Erythroblast (primary cell): ENCODE measurements at places on chromosomes 2 and 18.
A peak's percentile ranks its signal among the peaks of the same experiment; 100 is the strongest.

- no peak for DNase-seq
Observed at GRCh38 chr2:237073552-237073951, 12.1 kb upstream of the COPS8 start.

DNA sequence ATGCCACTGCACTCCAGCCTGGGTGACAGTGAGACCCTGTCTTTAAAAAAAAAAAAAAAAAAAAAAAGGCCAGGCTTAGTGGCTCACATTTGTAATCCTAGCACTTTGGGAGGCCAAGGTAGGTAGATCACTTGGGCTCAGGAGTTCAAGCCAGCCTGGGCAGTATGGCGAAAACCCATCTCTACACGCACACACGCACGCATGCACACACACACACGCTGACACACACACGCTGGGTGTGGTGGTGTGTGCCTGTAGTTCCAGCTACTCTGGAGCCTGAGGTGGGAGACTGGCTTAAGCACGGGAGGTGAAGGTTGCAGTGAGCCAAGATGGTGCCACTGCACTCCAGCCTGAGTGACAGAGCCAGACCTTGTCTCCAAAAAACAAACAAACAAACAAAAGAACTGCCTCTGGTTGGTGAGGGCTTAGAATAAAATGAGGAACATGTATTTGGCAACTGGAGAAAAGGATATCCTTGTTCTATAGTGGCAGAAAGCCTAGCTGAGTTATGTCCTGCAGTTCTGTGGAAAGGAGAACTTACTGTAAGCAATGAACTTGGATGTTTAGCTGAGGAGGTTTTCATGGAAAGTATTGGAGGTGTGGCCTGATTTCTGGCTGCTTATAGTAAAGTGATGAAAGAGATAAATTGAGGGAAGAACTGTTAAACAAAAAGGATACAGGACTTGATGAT lies 34.0 kb downstream of the HAT1 start:
- DNase-seq: peak; percentile 5

DNA sequence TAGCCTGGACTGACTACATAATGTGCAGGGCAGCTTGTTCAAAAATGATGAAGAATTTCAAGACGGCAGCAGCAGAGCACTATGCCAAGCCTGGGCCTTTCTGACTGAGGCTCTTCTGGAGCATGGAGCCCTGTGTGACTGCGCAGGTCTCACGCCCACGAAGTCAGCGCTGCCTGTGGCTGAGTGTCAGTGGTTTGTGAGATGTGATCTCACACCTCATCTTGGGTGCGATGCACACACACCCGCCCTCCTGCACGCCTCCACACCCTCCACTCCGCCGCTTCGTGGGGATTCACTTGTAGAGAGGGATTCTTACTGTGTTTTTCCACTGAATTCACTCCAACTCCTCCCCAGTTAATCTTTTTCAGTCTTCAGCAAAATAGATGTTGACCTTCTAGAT lies 103.9 kb downstream of the VIT start:
- no peak for DNase-seq

DNA sequence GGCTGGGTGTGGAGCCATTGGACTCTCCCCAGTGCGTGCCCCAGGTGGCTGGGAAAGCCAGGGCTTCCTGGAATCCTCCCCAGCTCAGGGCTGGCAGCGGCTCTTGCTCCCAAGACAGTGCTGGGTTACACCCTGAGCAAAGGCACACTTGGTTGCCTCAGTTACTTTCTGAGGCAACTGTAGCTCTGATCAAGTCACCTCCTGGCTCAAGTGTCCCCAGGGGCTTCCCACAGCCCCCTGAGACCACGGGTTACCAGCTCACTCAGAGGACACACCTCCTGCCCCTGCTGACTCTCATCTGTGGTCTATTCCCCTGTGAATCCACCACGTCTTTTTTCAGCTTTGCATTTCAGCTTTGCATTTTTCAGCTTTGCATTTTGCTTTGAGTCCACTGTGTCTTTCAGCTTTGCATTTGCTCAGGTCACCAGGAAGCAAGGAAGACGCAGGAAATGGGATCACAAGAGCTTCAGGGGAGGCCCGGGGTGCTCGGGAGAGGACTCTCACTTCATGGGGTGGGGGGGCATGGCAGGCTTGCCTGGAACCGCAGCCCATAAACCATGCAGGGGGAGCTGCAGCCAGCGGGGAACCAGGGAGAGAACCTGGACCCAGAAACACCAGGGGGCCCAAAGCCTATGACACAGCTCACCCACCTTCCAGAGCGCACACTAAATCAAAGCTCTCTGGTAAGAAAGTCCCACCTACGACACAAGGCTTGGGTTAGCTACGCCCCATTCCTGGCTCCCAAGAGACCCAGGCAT lies 138.0 kb upstream of the ASB18 start:
- DNase-seq: no peak

GRCh38 chr2:189581354-189582139 lies 961 bp upstream of the SLC40A1 start:
- peak; percentile 98 for DNase-seq

GRCh38 chr2:6069381-6069780 lies 377.2 kb downstream of the SOX11 start:
- DNase-seq: no peak

- DNase-seq: no peak
Observed at GRCh38 chr2:219687882-219688559, 60.6 kb downstream of the SLC4A3 start.

GRCh38 chr2:98374958-98375570 lies 28.8 kb downstream of the CNGA3 start:
- no peak for DNase-seq

GRCh38 chr2:230893841-230894781 lies 29.4 kb downstream of the ITM2C start:
- no peak for DNase-seq

- no peak for DNase-seq
Observed at GRCh38 chr18:73717570-73717969, 430.1 kb downstream of the FBXO15 start.

GRCh38 chr18:13606604-13607254 lies 119.6 kb downstream of the FAM210A start:
- no peak for DNase-seq

DNA sequence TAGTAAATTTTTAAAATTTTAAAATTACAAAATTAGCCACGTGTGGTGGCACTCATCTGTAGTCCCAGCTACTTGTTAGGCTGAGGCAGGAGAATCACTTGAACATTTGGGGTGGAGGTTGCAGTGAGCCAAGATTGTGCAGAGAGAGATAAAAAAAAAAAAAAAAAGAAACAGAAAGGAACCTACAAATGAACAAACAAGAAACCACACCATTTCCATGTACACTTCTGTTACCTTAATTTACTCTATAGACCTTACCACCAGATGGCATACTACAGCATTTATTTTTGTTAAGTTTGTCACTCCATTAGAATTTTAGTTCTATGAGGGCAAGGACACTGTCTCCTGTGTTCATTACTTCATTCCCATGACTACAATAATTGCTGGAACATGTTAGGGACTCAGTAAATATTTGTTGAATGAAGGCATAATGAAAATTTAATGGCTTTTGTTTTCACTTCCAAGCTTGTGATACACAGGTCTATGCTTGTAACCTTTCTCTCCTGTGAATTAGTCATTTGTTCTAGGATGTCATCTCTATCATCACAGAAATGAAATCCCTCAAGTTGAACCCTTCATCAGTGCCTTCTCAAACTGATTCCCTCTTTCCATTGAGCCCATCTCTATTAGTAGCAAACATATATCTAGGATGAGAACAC lies 76.0 kb downstream of the ARHGAP15 start:
- peak; percentile 19 for DNase-seq

- DNase-seq: no peak
Observed at GRCh38 chr2:15142069-15142689, 419.0 kb downstream of the NBAS start.

DNA sequence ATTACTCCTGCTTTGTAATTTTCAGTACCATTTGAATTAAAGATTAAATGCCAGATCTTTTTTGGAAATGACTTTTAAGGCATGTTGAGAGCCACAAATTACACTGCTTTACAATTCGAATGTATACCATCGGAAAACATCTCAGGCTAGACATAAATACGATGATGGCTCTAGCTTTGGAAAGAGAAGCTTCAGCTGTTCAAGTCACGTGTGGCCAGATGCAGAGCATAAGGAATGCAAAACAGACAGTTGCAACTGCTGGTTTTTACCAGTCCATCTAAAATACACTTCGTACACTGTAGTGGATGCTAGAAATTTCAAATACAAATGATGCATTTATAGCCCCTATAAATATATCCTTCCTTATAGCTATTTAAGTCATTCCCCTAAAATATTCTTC lies 8.0 kb downstream of the ZNF516 start:
- no peak for DNase-seq

DNA sequence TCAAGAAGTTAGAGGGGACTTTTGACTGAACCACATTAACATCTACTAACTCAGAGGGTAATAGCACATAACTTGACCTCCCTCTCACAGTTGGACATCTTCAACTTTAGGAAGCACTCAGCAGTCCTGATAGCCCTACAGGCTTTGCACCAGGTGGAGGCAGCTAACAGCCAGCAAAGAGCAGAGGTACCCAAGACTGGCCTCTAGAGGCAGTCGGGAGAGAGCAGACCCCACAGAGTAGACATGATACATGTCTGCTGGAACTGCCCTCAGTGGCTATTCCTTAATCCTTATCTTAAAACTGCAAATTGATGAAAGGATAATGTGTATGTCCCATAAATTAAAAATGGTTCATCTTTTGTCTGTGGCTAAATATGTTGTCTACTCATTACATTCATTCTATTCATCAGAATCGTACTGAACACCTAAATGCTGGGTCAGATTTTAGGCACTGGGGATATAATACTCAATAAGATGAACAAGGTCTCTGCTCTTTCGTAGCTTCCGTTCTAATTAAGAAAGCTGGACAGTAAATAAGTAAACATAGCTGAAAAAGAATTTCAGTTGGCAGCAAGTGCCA lies 49.8 kb downstream of the CAB39 start:
- peak; percentile 56 for DNase-seq

DNA sequence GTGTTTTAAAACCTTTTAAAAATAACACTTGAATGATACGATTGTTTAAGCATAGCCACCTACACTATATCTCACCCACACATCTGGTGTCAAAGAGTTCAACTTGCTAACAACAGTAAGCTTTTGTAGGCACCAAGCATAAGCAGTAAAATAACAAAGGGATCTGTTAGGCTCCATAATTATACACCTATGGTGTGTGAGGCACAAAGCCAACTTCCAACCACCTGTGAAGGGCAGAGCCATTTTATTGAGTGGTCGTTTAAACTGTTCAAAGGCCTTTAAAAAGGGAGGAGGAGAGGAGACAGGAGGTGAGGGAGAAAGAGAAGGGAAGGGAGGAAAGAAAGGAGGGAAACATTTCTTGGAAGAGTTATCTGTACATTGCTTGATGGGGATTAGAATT lies 27.9 kb downstream of the NEMP2 start:
- DNase-seq: no peak

- DNase-seq: no peak
Observed at GRCh38 chr2:43010438-43011157, 215.8 kb downstream of the ZFP36L2 start.

DNA sequence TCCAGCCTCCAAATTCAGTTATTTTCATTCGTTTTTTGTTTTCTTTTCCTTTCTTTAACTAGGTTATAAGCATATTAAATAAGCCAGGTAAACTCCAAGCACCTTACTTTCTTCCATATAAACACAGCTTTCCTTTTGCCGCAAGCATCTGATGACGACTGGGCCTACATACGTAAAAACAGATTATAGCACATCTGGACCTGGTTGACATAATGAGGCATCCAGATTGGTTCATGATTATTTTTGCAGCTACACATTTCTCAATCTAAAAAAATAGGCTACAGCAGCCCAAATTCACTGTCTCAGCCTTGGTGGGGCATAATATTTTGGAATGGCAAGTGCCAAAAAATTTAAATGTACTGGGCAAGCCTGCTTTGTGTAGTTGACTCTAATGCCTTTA lies 7.7 kb downstream of the CYP1B1 start:
- DNase-seq: no peak

- peak; percentile 17 for DNase-seq
Observed at GRCh38 chr2:197927994-197928393, 123.6 kb downstream of the PLCL1 start.

- no peak for DNase-seq
Observed at GRCh38 chr2:226477221-226478108, 322.2 kb downstream of the IRS1 start.

GRCh38 chr2:98315957-98316356 lies 30.3 kb upstream of the CNGA3 start:
- DNase-seq: no peak

GRCh38 chr2:225456619-225457260 lies 57.2 kb downstream of the NYAP2 start:
- DNase-seq: no peak

DNA sequence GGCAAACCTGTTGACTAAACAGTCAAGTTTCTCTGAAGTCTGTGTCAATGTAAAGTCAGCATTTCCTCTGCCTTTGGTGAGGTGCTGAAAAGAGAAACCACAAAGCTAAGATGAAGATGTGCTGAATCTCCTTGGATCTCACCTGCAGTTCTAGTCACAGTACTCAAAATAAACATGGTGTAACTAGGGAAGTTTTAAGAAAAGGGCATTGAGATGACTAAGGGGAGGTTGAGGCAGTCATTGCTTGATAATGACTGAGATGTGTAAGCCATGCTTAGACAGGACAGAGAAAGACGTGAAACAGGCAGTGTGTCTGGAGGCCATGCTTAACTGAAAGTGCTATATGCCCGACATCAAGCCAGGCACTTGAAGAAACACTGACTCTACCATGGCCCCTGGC lies 1010.0 kb upstream of the CELF4 start:
- DNase-seq: no peak

- no peak for DNase-seq
Observed at GRCh38 chr18:75360215-75360614, 67.3 kb downstream of the SMIM21 start.

- DNase-seq: no peak
Observed at GRCh38 chr2:117738991-117739839, 75.3 kb upstream of the DDX18 start.

GRCh38 chr2:235170536-235171521 lies 219.0 kb downstream of the SH3BP4 start:
- no peak for DNase-seq

DNA sequence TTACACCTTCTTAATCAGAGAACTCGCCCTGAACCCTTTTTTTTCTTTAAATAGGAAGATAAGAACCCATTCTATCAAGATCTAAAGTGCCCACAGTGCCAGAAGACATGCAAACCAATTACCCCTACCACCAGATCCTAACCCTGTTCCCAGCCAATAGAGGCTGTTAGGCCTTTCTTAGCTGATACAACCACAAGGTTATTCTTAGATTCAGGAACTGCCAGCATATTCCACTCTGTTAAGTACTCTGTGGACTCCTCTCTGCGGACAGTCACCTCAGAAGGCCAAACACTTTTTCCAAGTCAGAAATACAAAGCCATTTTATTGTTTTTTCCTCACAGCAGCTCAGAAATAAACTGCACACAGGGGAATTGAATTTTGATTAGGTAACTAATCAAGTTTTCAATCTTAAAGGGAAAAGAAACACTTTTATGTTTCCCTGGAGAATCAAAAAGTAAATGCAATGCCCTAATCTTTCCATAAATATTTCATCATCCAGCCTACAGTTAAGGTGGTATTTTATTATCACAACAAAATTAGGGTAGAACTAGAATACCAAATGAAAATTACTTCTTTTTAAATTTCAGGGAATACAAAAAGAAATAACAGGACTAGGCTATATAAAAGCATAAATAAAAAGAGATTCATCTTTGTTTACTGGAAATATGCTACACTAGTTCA lies 111.4 kb downstream of the NBAS start:
- DNase-seq: peak; percentile 46

GRCh38 chr2:55459714-55460274 lies 40.1 kb upstream of the CCDC88A start:
- DNase-seq: no peak

GRCh38 chr2:138107288-138107687 lies 143.0 kb downstream of the HNMT start:
- no peak for DNase-seq

GRCh38 chr2:241568726-241569125 lies 10.2 kb downstream of the BOK start:
- DNase-seq: no peak
